Hematopoietic multipotent progenitor cell treated with erythropoietin and hydrocortisone succinate and interleukin-3 and kit ligand, for 6 days (in vitro differentiated cells): ENCODE measurements at places on chromosomes 3 and 15.

- no peak for DNase-seq
Measured at GRCh38 chr3:171095063-171095462, 68.5 kb upstream of the SLC2A2 start.

DNA sequence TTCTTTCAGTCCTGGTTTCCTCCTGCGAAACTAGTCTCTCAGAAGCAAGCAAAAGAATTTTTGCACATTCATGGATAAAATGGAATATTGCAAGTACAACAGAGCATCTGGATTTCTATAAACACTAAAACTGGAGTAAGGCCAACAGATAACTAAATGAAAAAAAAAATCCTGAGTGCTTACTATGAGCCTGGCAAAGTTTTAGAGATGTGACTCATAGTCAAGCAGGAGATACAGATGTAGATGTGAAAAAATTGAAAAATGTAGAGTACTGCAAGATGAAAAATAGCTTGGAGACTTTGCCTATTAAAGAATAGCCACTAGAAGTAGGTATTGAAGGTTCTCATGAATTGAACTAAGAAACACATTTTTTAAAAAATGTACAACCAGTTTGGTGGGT lies 397.4 kb downstream of the OTOL1 start:
- no peak for DNase-seq

- DNase-seq, result no peak
Measured at GRCh38 chr3:55906896-55907295, 419.8 kb upstream of the WNT5A start.

DNA sequence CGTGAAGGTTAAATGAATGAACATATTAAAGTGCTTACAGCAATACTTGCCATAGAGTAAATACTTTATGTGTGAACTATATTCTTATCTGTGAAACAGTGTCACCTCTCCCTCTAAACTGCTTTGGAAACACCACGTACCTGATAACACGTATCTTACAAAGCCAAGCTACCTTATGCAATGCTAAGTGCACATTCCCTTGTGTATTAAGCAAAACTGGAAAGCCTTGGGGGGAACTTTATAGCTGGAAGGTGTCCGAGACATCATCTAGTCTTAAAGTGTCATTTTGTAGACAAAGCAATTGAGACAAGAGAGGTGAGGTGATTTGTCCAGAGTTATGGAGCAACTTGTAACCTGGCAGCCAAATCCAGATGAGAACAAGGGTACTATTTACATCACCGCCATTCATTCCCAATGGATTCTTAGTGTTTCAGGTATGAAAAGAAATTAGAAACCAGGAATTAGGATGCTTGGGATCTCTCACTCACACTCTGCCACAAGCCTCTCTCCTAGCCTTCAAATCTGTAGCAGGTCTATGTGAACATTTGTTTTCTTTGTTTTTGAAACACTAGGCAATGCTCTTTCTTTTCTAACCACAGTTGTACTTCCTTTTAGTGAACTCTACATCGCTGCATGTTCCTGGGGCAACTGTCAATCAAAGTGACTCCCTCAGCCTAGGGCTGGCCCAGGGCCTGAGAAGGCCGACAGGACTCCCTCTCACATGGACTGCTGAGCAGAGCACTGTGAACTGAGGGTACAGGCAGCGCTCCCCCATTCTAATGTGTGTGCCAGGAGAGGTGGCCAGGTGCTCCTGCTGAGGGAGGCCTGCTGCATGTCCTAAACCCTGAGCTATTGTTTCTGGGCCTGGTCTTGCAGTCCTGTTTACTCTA lies 13.9 kb upstream of the MGLL start:
- peak; percentile 37 for DNase-seq

DNA sequence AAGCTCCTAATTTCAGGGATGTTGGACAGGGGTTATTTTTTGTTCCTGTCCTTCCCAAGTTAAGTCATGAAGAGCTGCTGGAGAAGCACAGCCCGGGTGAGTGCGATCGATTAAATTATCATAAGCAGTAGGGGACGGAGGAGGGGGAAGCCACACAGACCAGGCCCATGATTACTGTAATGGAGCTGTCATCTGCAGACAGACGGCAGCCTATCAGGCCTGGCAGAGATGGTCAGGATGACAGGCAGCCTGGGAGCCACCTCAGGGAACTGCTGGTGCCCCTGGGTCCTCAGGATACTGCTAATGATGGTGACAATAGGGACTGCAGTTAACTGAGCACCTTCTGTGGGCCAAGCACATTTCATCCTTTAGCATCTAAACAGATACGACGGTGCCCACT lies 147.7 kb downstream of the RAB11A start:
- DNase-seq, result no peak

DNA sequence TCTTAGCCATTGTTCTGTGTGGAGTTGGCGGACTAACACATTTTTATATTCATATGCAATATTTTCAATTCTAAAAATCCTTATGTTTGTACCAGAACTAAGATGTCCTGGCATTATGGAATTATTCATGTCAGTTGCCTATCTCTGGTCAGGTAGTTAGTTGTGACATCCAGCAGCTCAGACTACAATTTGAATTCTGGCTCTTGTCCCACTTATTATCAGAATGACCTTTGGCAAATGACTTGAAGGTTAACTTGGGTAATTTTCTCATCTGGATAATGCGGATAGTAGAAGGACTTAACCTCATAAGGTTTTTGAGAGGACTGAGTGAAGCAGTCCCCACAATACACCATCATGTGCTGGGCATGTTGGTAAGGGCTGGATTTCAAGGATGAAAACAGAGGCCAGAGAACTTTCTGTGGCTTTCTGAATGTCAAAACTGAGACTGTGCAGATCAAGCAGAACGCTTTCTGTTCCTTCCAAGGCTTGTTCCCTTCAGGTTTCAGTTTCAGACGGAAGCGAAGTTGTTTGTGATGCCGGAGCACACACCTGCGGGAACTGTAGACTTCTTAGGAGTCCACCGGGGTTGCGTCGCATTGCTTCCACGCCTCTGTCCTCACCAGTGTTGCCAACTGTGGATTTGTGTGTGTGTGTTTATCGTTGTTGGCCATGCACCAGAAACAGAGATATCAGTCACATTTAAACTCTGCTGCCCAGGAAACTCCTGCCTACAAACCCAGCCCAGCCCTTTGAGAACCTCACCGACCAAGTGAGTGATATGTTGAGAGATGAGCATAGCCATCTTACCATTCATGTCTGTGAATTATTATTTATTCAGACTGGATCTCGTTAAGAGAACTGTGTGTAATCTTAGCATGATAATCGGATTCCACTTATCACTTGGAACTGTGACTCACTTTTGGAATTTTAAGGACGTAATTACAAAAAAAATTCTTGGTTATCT lies 76.0 kb downstream of the PTPRG start:
- no peak for DNase-seq

DNA sequence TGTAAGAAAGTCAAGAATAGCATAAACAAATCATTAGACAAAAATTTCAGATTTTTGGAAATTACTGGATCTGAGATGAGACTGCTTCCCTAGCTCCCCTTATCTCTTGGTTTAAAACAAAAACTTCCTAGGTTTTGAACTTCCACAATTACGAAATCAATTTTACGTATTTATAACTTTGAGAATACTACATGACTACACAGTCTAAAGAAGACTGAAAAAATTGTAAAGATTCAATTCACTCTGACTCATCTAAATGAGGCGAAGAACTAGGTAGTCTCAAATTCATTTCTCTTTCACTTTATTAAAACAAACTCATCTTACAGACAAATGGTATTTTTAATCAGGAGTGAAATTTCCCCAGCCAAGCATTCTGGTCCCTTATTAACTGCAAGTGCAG lies 10.3 kb downstream of the CCDC54 start:
- no peak for DNase-seq

DNA sequence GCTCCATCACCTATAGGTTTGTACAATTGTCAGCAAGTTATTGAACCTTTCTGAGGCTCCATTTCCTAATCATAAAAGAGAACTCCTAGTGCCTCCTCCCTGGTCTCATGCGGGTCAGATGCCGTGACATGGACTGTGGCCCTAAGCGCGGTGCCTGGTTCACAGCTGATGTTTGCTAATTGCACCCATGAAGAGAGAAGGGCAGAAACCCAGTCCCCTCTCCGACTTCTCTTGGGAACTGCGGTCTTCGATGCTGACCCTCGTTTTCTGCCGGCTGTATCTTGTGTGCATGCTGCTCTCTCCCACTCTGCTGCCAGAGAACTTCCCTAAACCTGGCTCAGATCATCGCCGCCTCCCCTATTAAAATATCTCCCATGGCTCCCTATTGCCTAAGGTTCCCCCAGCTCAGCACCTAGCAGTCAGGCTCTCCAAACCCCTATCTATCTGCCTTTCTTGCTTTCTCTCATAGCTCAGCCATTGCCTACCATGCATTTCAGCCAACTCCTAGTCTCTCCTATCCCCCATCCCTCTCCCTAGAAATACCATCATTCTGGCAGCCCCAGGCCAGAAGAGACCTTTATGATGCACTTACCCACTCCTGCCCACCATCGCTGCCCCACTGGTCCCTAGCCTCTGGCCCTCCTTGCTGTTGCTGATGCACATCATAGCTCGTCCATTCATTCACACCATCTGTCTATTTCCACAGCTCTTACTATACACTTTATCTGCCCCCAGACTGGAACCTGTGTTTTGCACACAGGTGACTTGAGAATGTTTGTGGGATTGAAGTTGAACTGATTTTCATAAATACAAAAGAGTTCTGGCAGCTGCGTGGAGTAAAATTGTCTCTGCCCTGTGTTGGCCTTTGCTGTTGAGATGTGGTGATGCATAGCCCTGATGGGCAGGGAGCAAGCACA lies 6.6 kb downstream of the ISG20 start:
- DNase-seq, result no peak

- DNase-seq, result no peak
Measured at GRCh38 chr3:51974277-51974962, 444 bp upstream of the ABHD14A start.

DNA sequence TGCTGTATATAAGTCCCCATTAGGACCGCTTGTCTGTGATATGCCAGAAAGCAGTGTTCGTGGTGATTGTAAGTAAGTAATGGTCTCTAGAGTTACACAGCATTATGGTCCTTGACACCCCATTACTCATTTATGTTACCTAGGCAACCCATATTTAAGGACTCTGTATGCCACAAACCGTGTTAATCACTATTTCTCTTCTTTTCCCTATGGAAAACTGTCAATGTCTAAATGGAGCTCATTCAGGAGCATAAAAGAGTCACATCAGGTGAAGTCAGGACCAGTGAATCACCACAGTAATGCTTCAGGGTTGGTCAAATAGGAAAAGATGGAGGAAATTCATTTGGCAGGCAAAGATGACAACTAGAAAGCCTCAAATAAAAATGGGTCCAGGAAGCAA lies 146.6 kb upstream of the PEX5L start:
- DNase-seq, result no peak

GRCh38 chr3:52429779-52430415 lies 15.0 kb downstream of the SEMA3G start:
- DNase-seq, result no peak

DNA sequence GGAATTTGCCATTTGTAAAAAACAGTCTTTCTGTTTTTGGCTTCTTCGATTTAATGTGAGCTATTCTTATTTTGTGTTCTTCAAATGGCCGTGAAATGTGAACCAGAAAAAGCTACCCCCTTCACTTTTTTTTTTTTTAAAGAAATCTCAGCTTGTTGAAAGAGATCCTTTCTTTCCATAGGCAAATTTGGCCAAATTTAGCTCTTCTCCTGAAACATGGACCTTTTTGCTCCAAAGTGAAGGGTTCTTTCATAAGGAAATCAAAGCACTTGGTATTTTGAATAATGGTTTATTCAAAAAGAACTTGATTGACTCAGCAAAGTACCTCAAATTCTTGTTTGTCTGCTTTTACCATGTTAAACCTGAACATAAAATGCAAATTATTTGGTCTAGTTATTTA lies 10.1 kb downstream of the RCN2 start:
- DNase-seq, result no peak

GRCh38 chr15:56533731-56534403 lies 68.9 kb upstream of the MNS1 start:
- DNase-seq, result no peak

DNA sequence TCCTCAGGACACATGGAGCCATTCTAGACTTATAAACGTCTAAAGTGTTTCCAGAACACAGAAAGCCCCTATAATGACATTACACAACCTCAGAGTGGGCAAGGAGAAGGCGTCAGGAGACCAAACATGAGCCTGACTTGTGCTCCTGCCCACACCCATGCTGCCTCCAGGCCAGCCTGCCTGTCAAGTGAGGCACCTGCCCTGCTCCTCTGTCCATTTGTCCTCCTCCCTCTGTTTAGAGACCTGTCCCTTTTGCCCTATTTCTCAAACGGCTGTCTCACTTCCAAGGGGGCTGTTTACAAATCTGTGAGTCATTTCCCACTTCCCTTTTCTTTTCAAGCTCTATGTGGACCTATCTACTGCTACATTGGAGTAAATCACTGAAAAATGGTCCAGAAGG lies 21.0 kb downstream of the ZDHHC3 start:
- DNase-seq, result peak; percentile 51

GRCh38 chr15:39028069-39028468 lies 463.5 kb upstream of the RASGRP1 start:
- DNase-seq, result no peak

DNA sequence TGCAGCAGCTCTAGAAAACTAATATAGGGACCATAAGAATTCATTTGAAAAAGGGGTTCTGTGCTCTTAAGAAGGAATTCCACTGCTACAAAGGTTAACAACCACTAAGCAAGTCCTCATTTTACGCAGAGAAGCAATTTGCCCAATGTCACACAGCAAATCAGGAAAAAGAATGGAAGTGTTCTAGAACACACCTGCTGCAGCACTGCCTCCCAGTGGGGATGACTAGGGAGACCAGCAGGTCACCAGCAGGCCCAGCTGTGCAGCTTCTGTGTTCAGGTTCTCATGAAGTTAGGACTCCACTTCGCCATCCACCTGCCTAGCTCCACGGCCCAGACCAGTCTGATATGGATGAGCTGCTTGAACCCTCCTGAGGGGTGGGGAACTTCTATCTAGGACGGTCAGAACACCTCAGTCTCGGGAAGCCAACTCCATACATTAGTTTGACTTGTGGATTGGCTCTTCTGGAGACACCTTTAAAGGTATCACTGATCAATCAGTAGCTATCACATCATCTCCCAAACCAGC lies 18.6 kb downstream of the POMGNT2 start:
- DNase-seq, result peak; percentile 23

DNA sequence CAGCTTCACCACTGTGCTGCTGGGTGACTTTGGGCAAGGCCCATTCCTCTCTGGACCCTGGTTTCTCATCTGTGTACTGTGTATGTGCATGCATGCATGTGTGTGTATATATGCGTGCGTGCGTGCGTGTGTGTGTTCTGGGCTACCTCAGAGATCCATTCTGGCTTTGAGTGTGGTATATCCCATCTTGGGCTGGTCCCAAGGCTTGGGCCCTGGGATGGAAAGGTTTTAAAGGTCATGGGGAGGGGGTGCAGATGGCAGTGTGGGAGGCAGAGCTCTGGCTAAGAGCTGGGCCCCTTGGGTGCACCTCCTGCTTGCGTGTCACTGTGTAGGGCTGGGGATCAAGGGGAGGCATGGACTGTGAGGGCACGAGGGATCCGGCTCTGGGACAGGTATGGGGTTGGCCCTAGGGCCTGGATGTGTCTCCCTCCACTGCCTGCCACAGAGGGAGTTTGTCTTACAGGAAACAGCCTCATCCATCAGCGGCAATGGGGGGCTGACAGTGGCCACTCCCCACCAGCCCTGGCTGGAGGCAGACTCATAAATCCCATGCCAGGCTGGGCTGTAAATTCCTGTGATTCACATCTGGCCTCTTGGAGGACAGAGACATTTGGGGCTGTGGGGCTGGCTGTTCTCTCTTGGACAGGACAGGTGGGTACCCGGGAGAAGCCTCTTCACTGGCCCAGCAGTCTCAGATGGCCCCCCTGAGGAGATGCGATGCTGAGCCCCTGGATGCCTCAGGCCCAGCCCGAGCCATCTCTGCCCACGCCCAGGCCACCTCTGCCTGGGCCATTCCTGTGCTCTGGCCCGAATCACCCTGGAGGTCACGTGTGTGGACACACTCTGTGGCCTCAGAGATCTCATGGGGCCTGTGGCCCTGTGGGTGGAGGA lies 21.4 kb upstream of the CSPG4 start:
- no peak for DNase-seq
